ENCODE measurements at places on chromosomes 6 and 20.

- DNase-seq: no peak
Measured at GRCh38 chr6:125340991-125341390, 39.2 kb upstream of the HDDC2 start.

DNA sequence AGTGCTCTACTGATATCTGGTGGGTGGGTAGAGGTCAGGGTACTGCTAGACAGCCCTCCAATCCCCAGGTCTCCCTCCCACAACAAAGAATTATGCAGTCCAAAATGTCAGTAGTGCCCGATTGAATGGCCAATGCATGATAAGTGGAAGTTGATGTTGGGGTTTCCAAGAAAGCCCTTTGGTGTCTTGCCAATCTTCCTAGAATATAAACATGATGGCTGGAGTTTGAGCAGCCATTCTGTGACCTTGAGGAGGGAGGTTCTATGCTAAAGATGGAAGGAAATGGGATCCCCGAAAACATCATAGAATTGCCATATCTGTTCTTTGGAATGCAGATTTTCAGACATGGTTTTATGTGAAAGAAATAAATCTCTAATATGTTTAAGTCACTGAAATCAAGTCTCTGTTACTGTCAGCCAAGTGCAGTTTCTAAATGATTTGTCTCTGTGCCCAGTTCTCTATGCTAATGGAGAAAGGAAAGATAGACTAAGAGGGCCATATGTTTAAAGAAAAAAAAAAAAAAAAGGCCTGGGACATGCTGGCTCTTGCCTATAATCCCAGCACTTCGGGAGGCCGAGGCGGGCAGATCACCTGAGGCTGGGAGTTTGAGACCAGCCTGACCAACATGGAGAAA, 32.8 kb upstream of the PTPN1 start:
- DNase-seq: no peak

- no peak for DNase-seq
Measured at GRCh38 chr6:15427331-15428070, 181.6 kb downstream of the JARID2 start.

DNA sequence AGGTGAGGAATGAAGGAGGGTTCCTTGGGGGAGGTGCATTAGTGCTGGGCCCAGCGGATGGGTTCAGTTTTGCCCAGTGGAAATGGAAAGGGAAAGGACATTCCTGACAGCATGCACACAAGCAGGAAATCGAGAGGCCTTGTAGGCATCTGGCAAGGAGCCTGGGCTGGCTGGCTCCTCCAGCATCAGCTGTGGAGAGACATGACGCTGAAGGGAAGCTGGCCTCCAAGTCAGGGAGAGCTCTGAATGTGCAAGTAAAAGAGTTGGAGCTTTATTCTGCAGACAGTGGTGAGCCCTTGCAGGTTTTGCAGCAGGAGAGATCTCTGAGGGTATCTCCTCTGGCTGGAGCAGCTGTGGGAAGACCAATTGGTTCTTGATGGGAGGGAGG, 154.3 kb downstream of the MRPL14 start:
- no peak for DNase-seq

DNA sequence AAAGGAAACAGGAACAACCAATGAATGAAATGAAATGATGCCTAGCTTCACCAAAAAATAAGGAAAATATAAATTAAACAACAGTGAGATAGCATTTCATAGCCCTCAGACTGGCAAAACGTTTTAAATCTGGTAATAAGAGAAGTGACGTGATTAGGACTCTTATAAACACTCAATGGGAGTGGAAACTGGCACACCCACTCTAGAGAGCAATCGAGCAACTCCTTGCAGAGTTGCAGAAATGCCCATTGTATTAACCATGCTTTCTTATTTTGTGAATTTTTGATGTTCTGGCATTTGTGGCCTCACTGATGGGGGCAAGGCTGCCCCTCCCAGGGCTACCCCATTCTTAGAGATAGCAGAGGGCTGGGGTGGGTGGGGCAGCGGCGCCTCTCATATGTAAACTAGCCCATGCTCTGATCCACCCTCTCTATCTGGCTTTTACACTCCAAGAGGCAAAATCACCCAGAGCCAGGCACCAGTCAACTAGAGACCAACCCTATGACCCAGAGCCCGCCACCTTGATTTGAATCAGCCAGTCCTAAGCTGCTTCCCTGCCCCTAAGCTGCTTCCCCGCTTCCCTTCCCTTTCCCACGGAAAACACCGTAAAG, 6.4 kb upstream of the PNPLA1 start:
- DNase-seq: no peak

DNA sequence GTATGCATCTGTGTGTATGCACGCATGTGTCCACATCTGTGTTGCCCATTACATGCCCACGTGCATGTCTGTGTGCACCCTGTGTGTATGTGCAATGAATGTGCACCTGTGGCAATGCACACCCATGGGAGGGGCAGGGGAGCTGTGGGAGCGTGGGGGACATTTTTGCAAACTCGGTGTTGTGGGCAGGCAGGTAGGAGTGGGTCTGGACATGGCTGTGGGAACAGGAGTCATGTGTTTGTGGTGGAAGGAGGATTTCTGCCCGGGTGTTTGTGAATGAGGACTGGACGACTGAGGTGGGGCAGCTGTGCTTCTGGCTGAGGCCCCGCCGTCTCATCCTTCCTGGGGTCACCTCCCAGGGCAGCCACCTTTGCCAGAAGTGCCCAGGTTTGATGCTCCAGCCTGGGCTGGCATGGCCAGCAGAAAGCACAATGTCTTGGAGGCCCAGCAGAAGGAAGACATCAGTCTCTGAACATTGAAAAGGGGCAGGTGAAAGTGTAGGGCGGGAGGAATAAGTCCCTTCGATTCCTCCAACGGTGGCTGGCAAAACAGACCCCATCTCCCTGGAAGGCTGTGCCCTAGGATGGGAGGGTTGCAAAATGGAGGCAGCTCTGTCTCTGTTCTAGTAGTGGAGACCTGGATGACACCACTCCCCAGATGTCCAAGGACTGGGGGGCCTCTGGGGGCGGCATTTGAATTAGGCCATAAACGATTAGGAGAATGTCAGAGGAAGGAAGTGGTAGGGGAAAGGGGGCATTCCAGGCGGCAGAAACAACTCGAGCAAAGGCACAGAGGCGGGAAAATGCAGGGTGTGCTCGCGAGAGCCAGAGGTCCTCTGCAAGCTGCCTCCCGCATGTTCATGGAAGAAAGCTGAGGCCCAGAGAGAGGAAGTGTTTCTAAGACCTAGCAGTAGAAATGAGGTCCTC, 19.1 kb upstream of the ARMC12 start:
- DNase-seq: no peak

DNA sequence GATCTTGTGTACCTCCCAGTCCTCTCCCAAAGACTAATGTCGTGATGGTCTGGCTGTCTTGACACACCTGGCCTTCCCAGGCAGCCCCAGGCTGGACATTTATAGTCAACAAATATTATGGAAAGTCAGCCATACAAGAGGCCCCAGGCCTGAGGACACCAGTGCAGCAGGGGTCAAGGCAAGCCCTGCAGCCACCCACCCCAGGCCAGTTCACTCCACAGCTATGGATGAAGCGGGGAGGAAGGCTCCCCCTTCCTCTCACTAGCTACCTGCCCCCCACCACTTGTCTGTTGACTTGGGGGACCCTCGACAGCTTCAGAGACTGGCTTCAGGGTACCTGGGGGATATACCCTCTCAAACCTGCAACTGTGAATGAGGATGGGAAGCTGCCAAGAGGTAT, 132.1 kb downstream of the MRPL14 start:
- no peak for DNase-seq

DNA sequence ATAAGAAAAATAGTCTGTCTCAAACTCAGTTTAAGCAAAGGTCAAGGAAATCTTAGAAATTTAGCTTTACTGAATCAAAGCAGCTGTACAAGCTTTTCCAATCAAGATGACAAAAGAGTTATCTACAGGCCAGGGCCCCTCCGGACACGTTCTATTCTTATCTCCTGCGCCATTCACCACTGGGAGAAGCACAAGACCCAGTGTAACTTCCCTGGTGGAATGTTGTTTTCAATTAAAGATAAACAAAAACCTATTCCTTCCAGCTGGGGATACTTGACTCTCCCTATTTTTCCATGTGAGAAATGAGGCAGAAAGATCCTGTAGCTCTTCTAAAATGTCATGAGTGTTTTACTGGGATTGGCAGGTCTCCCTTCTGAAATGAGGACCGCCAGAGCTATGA, 123.3 kb downstream of the TBX18 start:
- no peak for DNase-seq

DNA sequence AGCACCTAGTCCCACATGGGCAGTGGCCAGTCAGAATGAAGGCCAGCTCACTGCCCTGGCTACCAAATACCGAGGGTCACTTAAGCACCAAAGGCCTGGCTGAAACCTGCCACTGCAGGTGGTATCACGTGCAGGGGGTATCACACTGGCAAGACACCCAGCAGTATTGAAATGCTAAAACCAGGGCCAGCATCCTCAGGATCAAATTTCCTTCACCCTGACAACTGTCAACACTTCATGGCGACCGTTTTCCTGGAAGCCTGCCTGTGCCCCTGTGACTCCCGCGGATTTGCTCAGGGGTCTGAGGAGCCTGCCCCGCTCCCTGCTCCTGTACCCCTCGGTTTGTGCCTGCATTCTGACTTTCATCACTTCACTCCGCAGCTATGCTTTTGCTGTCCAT, 151.1 kb downstream of the TTLL2 start:
- no peak for DNase-seq

DNA sequence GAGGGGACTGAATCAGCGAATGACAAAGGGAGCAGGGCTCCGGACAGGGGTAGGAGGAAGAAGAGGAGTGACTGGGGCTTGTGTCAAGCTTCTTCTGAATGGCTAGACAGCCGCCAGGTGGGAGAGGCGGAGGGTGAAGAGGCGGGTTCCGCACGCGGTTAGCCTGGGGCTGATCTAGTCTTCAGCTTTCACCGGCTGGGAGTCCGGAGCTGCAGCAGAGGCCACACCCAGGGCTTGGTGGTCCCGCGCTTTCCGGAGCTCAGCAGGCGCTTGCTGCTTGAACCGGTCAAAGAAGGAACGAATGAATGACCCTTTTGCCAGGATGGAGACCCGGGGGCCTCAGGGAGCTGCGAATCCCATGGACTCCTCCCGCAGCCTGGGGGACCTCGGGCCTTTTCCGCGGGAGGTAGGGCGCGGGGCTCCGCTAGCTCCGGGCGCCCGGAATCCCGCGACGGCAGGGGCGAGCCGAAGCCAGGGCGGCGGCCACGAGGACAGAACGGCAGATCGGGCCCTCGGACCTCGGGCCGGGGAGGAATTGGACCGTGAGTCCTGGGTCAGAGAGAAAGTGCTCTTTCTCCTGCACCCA, at the start of gene C6orf141:
Gene C6orf141 (plus strand): TSS at position 177 of the 586 bp plus-strand sequence. CDS start 125 bp downstream, at position 302.
- DNase-seq: peak; percentile 42

DNA sequence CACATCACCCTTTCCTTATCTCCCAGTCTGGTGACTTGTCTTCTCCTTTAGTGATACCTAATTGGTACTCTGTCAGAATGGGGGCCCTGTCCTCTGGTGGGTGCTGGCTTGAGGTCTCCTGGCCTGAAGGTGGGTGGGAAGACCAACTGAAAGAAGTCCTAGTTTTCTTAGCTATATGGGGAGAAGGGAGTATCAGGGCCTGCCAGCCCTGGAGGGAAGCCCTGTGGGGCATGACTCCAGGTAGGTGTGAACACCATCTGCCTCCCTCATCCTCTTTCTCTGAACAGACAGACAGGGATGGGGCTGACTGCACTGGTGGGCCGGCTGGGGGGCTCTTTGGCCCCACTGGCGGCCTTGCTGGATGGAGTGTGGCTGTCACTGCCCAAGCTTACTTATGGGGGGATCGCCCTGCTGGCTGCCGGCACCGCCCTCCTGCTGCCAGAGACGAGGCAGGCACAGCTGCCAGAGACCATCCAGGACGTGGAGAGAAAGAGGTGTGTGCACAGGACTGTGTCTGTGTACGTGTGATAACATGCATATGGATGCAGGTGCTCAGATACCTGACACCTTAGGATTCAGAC, 4.8 kb downstream of the CRIP3 start:
- DNase-seq: no peak

GRCh38 chr6:34044945-34045595, 100.8 kb downstream of the GRM4 start:
- no peak for DNase-seq

DNA sequence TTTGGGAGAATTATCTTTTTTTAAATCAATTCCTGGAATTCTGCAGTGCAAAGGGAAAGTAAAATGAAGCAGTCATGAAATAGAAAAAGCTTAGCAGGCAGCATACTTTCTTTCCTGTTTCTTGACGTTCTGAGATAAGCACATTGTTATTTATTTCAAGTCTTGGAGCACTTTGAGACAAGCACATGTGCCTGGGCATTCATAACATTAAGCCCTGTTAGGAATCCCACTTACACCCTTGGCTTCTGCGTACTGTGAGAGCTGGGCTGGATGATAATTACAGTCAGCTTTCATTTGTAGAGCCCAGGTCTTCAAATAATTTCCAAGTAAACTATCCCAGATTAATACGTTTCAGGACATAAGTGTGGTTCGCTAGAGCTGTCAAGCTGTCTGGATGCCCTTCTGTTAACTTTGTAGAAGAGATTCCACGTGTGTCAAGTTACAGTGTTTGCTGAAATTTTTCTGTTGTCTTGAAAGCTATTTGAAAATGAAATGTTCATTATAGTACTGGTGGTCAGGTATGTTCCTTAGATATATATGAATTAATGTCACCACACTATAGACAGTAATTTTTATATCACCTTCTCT, 8.9 kb downstream of the FARS2 start:
- no peak for DNase-seq

GRCh38 chr6:11236076-11236750, 3.7 kb upstream of the NEDD9 start:
- no peak for DNase-seq

DNA sequence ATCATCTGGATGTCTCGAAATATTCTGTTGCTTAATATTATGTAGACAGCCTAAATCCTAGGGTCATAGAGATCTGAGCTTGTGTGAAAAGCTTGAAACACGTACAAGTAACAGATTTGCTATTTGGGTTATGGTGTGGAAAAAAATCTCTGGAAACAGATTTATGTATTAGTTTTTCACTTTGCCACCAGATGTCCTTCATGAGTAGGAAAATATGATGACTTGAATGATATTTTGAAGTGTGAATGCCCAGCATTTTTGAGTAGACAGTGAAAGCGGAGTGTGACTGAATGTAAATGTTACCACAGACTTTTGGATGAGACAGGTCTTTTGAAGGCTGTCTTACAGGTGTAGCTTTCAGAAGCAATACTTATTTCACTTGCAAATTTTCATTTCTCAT, 4.2 kb upstream of the BMP6 start:
- DNase-seq: no peak

DNA sequence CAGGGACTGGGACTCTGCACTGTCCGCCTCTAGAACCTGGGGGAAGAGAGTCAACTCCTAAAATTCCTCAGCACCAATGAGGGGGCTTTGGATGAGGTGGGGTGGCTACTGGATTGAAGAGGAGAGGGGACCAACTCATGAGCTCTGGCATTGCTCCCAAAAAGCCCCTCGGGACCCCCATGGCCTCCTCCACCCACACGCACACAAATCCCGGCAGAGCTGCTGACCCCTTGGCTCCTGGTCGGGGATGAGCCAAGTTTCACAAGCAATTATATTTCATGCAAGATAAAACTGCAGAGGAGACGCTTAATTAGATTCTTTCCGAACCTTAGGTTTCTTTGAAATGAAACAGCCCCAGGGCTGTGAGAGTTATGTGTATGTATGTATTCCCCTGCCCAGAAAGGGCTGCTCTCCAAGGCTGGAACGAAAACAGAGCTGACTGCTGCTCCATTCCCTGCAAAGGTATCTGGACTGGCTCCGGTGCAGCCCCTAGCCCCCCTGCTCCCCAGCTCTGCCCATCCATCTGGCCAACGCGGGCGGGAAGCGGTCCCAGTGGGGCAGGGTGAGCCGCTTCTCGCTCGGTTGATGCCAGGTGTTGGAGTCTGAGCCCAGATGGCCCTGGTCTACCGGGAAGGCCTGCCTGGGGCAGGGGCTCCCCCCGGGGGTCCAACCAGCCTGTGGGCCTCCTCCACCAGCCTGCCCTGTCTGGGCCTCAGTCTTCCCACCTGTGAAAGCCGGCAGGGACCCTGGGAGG, 46.8 kb upstream of the STX16 start:
- peak; percentile 48 for DNase-seq

- DNase-seq: peak; percentile 64
Measured at GRCh38 chr6:156777577-156778453, 637 bp downstream of the ARID1B start.
